ENCODE measurements at places on chromosomes 4 and X. TPM values are rescaled to one million over a fixed set of nuclear protein-coding genes. Genes with fewer than 3 reads are reported as not detected.

The PYURF gene
- total RNA-seq, result 134 TPM

The PPP1R2C gene
- not detected for total RNA-seq

The CYSLTR1 gene
- total RNA-seq, result 0.43 TPM

The CACNA1F gene
- 1.6 TPM for total RNA-seq

The EGFL6 gene
- total RNA-seq, result 115 TPM

The SHROOM3 gene
- 58.8 TPM for total RNA-seq

The P2RY10 gene
- not detected for total RNA-seq

The MAGEA10 gene
- total RNA-seq, result not detected

The ALPK1 gene
- 16.6 TPM for total RNA-seq

DNA sequence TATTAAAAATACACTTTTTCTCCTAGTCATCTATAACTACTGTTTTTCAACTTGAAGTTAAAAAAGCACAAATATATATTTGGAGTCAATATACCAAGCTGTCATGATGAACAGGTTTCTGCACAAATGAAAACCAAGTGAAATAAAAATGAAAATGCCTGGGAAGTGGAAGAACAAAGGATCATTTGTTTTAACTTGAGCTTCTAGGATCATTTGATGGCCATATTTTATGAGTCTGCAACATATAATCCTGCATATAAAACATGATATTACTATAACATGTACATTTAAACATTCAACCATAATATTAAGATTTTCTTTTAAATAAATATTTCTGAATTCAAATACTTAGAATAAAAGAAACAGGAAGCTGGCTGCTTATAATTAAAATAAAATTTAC lies 8.5 kb upstream of the ARHGEF38 start:
- peaks cover 12% of the 10 kb centered on the region for H3K4me1 ChIP-seq
- no peaks in the 10 kb centered on the region for H3K36me3 ChIP-seq
- DNase-seq, result no peak
- H3K27me3 ChIP-seq, result no peaks in the 10 kb centered on the region
- no peak overlapping the region for H3K4me3 ChIP-seq

DNA sequence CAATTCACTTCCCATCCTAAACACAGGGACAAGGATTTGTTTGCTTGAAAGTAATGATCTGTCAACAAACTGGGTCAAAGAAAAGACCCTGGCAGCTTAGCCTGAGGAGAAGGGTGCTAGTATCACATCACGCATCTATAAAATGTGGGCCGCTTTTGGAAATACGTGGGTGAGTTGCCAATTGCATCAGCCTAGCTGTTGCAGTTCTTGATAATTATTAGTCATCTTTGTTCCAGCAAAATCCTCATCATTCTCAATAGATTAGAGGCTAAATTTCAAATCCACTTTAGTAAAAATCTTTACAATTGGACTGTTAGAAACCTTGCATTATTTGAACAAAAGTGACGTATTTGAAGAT lies 33.6 kb upstream of the TAPT1 start:
- no peak overlapping the region for H3K27ac ChIP-seq
- H3K4me1 ChIP-seq, result no peaks in the 10 kb centered on the region
- DNase-seq, result no peak
- no peak overlapping the region for H3K4me3 ChIP-seq

DNA sequence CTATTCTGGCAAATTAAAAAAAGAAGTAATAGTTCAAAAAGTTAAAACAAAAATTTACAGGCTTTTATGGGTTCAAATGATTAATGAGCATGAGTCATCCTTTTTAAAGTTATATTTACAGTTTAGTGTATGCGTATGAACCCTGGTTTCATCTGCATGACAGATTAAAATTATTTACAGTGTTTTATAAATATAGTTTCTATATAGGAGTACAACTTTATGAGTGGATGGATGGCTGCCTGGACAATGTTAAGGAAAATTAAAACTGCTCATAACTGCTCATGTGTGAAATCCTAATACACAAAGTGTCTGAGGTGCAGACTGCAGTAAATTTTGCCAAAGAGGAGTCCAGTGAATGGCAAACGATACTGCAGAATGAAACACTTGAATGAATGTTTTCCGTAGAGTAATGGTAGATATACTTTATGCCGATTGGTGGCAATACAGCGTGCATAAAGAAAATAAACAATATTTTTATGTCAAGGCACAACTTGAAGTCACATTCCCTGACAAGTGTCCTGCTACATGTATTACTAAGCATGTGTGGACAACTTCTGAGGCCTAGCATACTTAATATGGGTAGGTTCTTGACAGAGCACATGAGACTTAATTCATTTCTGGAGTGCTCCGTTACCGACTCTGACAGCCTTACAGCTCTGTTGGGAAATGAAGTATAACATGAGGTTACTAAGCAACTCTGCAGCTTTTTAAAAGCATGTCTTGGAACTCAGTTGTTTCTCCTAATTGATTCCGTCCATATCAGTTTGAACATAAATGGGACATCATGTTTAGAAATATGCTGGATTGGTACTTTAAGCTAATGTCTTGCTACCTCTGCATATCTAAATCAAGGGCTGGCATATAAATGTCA lies 985.6 kb upstream of the PCDH7 start:
- no peak for DNase-seq
- H3K27ac ChIP-seq, result no peak overlapping the region
- no peaks in the 10 kb centered on the region for H3K4me1 ChIP-seq
- H3K36me3 ChIP-seq, result no peaks in the 10 kb centered on the region
- no peak overlapping the region for H3K4me3 ChIP-seq
- H3K27me3 ChIP-seq, result no peaks in the 10 kb centered on the region

DNA sequence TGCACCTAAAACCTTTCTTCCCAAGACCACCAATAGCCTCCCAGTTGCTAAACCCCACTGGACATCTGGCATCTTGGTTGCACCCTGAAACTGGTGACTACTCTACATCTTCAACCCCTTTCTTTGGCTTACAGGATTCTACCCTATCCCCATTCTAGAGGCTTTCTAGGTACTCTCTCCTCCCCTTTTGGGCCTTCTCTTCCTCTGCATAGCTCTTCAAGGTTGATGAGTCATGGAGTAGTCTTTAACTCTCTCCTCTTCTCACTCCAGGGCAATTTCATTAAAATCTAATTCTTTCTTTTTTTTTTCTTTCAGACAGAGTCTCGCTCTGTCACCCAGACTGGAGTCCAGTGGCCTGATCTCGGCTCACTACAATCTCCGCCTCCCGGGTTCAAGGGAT lies 16.8 kb downstream of the APOO start:
- H3K36me3 ChIP-seq, result no peaks in the 10 kb centered on the region
- H3K27ac ChIP-seq, result peak overlapping the region; percentile 83
- H3K27me3 ChIP-seq, result no peaks in the 10 kb centered on the region
- peaks cover 14% of the 10 kb centered on the region for H3K4me1 ChIP-seq

DNA sequence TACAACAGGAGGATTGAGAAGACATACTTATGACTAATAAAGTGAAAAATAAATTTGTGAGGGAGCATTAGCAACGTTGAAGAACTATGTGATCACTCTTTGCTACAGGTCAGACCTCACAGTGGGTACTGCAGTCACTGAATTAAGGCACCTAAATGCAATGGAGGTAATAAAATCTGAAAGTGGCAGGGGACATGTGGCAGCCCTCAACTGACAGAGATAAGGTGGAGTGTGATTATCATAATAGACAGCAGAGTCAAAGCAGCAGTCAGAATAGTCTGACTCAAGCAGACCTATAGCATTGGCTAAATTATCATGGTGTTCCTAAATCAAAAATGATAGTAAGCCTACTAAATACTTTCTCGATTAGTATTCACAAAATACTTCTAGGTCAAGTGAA lies 1220.5 kb downstream of the PCDH18 start:
- H3K4me1 ChIP-seq, result no peaks in the 10 kb centered on the region
- H3K36me3 ChIP-seq, result no peaks in the 10 kb centered on the region
- no peak overlapping the region for H3K27ac ChIP-seq
- no peak for DNase-seq
- no peak overlapping the region for H3K4me3 ChIP-seq

- H3K27ac ChIP-seq, result no peak overlapping the region
- no peak for DNase-seq
- no peak overlapping the region for H3K4me3 ChIP-seq
- H3K27me3 ChIP-seq, result no peaks in the 10 kb centered on the region
- H3K36me3 ChIP-seq, result no peaks in the 10 kb centered on the region
Observed at GRCh38 chr4:156725257-156725656, 246.3 kb downstream of the PDGFC start.

GRCh38 chr4:123587983-123588494 lies 191.4 kb downstream of the SPRY1 start:
- no peaks in the 10 kb centered on the region for H3K27me3 ChIP-seq
- no peaks in the 10 kb centered on the region for H3K36me3 ChIP-seq
- peak; percentile 79 for DNase-seq
- H3K27ac ChIP-seq, result peak overlapping the region; percentile 89
- H3K4me1 ChIP-seq, result peaks cover 19% of the 10 kb centered on the region
- H3K4me3 ChIP-seq, result no peak overlapping the region

DNA sequence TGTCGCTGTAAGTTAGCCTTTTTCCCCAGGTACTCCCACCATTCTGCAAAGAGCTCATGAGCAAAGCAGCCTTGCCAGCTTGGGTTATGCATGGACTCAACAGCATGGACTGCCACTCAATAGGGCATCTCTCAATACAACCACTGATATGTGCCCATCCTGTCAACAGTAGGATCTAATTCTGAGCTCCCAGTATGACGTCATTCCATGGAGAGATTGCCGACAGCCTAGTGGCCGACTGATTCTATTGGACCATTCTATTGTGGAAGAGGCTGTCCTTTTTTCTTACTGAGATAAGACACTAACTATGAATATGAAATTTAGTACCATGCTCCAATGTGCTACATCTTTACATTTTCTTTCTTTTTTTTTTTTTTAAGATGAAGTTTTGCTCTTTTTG lies 2389.0 kb upstream of the AGA start:
- no peak overlapping the region for H3K27ac ChIP-seq
- H3K4me1 ChIP-seq, result no peaks in the 10 kb centered on the region
- DNase-seq, result no peak
- no peaks in the 10 kb centered on the region for H3K36me3 ChIP-seq

DNA sequence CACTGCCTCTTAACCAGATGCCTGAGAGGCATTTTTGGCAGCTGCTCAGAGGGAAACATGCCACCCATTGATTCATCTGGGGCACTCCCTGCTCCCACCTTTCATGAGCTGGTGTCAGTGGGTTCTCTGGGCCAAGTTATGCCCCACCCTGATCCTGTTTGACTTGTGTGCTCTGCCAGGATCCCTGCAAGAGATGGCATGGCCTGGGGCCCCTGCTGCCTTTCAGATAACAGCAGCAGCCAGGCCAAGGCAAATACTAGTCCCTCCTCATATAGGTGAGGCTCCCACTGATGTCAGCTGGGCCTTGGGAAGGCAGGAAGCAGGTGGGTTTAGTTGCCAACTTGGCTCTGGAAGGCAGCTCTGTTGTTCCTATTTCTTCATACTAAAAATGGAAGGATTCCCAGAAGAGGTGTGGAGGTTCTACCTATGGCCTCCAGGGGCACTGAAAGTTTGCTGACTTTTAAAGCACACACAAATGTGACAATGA lies 192.9 kb upstream of the RBPJ start:
- no peak overlapping the region for H3K4me3 ChIP-seq
- H3K27me3 ChIP-seq, result no peaks in the 10 kb centered on the region

DNA sequence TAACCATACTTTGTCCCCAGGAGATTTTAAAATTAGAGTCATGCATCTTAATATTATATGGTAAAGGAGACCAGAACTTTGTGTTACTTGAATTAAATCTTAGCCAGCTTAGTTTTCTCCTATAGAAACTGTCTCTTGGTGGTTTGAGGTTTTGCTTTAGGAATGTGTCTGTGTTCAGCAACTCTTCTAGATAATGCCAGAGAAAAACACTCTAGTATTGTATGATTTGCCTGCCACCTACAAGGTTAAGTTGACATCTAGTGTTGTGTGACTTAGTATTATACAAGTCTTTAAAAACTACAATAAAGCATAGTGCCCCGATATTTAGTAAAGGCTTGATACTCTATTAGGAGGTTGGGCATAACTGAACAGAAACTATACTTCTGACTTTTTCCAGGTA lies 2.1 kb downstream of the UGT8 start:
- H3K36me3 ChIP-seq, result no peaks in the 10 kb centered on the region
- peak overlapping the region; percentile 85 for H3K4me3 ChIP-seq
- peaks cover 5% of the 10 kb centered on the region for H3K4me1 ChIP-seq
- H3K27ac ChIP-seq, result no peak overlapping the region
- H3K27me3 ChIP-seq, result peaks cover 11% of the 10 kb centered on the region
